ENCODE measurements at places on chromosomes 3 and 15. TPM values are rescaled to one million over a fixed set of nuclear protein-coding genes. Genes with fewer than 3 reads are reported as not detected.

Gene FBXO40
- total RNA-seq, result not detected

Gene PP2D1
- not detected for total RNA-seq

Gene EPHB1
- 12.0 TPM for total RNA-seq

DNA sequence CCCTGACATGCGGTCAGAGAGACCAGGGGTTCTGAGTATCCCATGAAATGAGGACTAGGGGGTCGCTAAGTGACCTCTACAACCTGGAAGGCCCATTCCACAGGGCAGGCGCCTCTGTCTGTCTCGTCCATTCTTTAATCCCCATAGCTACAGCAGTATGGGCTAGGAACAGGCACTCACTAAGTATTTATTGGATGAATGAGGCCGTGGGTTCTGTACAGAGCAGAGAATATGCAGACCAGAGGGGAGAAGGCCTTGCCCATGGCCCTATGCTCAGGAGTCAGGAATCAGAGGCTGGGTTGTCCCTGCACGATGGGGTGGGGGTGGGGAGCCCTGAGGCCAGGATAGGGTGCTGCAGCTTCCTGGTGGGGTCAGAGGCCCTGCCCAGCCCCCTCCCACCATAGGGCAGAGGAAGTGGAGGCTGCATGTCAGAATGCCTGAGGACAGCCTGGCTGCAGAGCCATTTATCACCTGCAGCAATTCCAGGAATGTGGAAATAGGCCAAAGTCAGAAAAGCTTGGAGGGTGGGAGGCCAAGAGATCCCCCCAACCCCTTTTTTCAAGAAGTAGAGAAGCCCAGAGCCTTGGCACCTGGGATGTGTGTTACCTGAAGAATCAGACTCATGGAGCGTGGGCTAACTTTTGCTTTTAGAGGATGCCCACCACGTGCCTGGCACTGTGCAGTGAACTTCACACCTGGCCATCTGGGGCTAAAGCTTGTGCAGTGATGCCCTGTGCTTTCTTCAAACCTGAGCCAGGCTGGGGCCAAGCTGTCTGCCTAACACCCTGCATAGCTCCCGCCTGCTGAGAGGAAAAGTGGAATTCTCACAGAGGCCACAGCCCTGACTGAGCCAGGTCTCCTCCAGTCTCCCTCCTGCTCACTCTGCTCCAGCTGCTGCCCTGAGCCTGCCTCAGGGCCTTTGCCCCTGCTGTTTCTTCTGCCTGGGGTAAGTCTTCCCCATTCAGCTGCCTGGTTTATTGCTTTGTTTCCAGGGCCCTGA lies 109.4 kb downstream of the WNT7A start:
- DNase-seq, result no peak
- H3K36me3 ChIP-seq, result no peaks in the 10 kb centered on the region
- H3K27me3 ChIP-seq, result no peaks in the 10 kb centered on the region
- H3K27ac ChIP-seq, result no peak overlapping the region
- H3K4me3 ChIP-seq, result no peak overlapping the region
- no peaks in the 10 kb centered on the region for H3K4me1 ChIP-seq

DNA sequence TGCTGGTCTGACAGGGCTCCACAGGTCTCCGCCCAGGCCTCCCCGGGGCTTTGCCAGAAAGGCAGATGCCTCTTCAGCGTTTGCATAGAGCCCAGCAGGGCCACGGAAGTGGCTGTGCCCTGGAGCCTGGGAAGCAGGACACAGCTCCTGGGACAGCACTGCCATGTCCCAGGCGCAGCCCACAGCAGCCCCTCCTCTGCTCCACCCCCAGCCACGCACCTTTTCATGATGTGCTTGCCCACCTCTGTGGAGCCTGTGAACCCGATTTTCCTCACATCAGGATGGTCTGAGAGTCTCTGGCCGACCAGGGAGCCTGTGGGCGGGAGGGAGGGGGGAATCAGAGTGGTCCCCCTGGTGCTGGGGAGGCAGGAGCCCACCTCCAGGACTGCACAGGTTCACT lies 33.9 kb upstream of the SLC41A3 start:
- peak; percentile 68 for DNase-seq
- H3K27me3 ChIP-seq, result no peaks in the 10 kb centered on the region
- H3K36me3 ChIP-seq, result no peaks in the 10 kb centered on the region
- H3K4me3 ChIP-seq, result no peak overlapping the region

DNA sequence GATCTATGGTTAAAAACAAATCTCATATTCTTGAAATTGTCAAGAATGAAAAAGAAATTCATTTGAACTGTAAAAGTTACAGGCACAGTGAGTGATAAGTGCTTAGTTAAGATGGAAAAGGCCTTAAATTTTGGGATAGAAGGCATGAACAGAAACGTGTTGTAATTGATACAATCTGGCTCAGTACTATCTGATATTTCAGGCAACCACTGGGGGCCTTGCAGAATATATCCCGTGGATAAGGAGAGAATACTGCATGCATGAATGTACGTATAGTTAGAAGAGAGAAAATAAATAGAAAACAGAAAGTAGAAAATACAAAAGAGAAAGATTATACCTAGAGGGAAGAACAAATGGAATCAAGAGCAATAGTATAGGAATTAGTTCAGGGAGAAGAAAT lies 741.4 kb upstream of the CCDC54 start:
- H3K27me3 ChIP-seq, result no peaks in the 10 kb centered on the region
- no peak for DNase-seq
- no peaks in the 10 kb centered on the region for H3K4me1 ChIP-seq
- no peak overlapping the region for H3K4me3 ChIP-seq
- no peak overlapping the region for H3K27ac ChIP-seq

GRCh38 chr3:25438791-25439555 lies 10.9 kb downstream of the RARB start:
- H3K36me3 ChIP-seq, result no peaks in the 10 kb centered on the region
- H3K4me3 ChIP-seq, result no peak overlapping the region
- no peak for DNase-seq
- no peaks in the 10 kb centered on the region for H3K27me3 ChIP-seq
- H3K4me1 ChIP-seq, result peaks cover 8% of the 10 kb centered on the region

- no peak for DNase-seq
- no peaks in the 10 kb centered on the region for H3K27me3 ChIP-seq
- H3K4me3 ChIP-seq, result no peak overlapping the region
- H3K27ac ChIP-seq, result no peak overlapping the region
- peaks cover 21% of the 10 kb centered on the region for H3K36me3 ChIP-seq
Measured at GRCh38 chr15:73599934-73600333, 33.3 kb downstream of the NPTN start.

Measured in spleen (tissue), 13 donors.